Stimulated activated CD8-positive, alpha-beta memory T cell treated with anti-CD3 and anti-CD28 coated beads, Interleukin-7, amount 100 ng/mL, for 24 hours (primary cell): ENCODE measurements at places on chromosomes 3 and 15.

GRCh38 chr3:48919215-48920138 is 835 bp downstream of the ARIH2 start:
- peak; percentile 26 for DNase-seq

DNA sequence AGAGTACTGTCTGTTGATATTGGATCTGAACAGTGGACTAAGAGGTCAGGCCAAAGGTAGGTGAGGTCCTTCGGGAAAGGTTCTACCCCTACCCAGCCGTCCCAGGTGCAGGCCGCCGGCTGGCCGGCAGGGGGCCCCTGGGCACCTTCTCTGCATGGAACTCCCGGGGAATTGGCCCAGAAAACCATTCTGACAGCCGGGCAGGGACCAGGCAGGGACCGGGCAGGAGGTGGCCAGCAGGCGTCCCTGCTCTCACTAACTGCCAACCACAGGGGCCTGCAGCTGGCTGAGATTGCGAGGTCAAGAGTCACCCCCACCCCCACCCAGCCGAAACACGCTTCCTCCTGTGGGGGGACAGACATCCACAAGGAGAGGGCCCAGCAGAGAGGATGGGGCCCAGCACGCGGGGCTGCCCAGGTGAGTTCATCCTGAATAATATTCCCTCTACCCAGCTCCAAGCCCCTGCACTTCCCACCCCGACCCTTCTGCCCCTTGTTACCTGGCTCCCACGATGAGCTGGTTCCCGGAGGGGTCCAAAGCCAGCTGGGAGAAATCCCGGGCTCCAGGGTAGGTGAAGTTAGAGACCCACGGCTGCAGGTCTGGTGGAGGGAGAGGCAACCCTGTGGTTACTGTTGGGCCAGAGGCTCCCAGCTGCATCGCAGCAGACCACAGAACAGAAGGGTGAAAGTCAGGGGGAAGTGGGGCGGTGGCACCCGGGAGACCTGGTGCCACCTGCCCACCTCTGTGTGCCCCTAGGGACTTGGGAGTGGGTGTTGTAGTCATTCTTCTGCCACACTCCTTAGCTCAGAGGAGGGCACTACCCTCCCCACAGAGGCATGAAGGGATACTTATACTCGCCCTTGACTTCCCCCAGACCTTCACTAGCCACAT is 84.4 kb downstream of the SEMA5B start:
- no peak for DNase-seq

DNA sequence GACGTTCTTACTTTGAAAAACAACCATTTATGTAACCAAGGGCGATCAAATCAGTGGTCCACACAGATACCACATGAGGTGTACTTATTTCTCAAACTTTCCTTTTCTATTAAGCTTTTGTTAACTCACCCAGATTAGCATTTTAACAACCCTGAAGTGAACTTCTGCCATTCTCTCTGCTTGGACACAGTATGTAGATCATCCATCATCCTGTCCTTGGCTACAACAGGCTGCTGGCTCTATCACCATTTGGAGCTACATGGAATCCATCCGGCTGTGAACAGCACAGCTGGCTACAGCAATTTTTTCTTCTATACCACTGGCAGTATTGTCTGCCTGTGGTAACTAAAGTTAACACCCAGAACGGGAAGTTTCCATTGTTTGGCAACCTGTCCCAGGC is 4.4 kb downstream of the SEMA6D start:
- no peak for DNase-seq

- DNase-seq, result no peak
Measured at GRCh38 chr15:94587113-94587512, 355.8 kb downstream of the MCTP2 start.

GRCh38 chr3:196471551-196471950 is 32.0 kb downstream of the RNF168 start:
- no peak for DNase-seq

DNA sequence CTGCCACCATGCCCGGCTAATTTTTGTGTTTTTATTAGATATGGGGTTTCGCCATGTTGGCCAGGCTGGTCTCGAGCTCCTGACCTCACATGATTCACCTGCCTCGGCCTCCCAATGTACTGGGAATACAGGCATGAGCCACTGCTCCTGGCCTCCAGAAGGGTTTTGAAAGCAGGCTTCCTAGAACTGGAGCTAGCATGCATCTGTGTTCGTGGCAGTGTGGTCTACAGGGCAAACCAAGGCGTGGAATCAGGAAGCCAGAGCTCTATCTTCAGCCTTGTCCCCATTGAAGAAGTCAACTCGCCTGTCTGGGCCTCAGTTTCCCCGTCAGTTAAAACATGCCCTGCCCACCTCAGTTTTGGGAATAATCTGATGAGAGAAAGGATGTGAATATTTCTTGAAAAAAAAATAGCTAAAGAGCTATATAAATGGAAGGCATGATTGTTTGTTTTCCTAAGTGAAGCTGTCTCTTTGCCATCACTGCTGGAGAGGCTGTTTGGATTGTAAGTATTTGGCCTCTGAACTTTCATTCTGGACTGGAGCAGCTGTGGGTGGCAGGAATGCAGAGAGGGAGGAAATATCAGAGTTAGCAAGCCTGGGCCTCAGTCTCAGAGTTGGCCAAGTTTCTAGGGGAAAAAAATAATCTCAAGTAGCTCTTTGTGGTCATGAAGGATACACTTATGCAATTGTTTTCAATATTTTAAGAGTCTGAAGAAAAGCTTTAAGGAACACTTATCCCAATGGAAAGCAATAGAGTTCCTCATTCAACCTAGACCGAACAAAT is 36.5 kb upstream of the UACA start:
- no peak for DNase-seq

- no peak for DNase-seq
Measured at GRCh38 chr3:136075811-136076210, 110.3 kb downstream of the PPP2R3A start.

- no peak for DNase-seq
Measured at GRCh38 chr3:64852738-64853137, 164.9 kb upstream of the ADAMTS9 start.

DNA sequence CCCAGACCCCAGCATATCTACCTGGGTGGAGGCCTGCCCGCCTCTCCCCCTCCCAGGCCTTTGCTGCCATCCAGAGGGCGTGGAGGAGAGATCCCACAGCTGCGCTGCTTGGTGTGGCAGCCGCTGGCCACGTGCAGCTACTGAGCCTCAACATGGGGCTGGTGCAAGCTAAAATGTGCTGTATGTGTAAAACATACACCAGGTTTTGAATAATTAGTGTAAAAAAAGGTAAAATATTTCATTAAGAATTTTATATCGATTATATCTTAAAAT is 95.8 kb downstream of the SEC22A start:
- DNase-seq, result no peak

GRCh38 chr15:25238716-25239470 is 199.9 kb downstream of the UBE3A start:
- no peak for DNase-seq

DNA sequence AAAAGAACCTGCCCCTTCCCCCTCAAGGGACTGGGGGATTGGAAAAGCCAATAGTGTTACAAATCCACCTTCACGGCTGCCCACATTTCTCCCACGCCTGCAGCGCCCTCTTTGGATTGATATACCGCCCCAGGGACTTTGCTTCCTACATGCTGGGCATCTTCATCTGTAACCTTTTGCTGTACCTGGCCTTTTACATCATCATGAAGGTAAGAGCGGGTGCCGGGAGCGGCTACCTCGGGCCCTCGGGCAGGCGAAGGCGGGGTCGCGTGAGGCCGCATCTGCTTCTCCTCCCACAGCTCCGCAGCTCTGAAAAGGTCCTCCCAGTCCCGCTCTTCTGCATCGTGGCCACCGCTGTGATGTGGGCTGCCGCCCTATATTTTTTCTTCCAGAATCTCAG is 73.1 kb downstream of the USF3 start:
- no peak for DNase-seq

- DNase-seq, result no peak
Measured at GRCh38 chr3:108804437-108804836, 18.1 kb upstream of the TRAT1 start.

- DNase-seq, result no peak
Measured at GRCh38 chr15:44199393-44199792, 4.3 kb upstream of the FRMD5 start.

- no peak for DNase-seq
Measured at GRCh38 chr3:123411340-123412040, 37.4 kb downstream of the ADCY5 start.

GRCh38 chr15:95590533-95591044 is 739.9 kb upstream of the NR2F2 start:
- no peak for DNase-seq

- DNase-seq, result no peak
Measured at GRCh38 chr3:48588230-48588629, 6.9 kb downstream of the COL7A1 start.

- no peak for DNase-seq
Measured at GRCh38 chr15:32919749-32920414, 202.1 kb downstream of the GREM1 start.

DNA sequence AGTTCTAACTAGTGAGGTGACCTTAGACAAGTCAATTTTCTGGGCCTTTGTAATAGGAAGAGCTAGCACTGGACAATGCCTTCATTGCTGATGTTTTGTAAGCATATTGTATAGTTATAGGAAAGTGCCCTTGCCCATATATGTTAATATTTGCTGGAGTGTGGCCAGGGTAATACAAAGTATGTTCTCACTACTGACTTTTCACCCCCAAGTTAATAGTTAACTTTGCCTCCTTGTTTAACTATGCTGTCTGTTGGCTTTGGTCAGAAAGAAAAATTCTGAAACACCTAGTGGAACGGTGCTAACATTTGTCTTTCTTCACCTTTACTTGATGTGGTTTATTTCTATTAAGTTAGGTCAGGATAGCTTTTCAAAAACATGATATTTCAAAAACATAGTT is 287.4 kb upstream of the CTNNB1 start:
- DNase-seq, result no peak

- DNase-seq, result no peak
Measured at GRCh38 chr3:141389703-141390102, 21.4 kb downstream of the ZBTB38 start.

- no peak for DNase-seq
Measured at GRCh38 chr15:57158589-57158988, 217.7 kb upstream of the CGNL1 start.

GRCh38 chr3:17301271-17301670 is 416.5 kb downstream of the PLCL2 start:
- no peak for DNase-seq

DNA sequence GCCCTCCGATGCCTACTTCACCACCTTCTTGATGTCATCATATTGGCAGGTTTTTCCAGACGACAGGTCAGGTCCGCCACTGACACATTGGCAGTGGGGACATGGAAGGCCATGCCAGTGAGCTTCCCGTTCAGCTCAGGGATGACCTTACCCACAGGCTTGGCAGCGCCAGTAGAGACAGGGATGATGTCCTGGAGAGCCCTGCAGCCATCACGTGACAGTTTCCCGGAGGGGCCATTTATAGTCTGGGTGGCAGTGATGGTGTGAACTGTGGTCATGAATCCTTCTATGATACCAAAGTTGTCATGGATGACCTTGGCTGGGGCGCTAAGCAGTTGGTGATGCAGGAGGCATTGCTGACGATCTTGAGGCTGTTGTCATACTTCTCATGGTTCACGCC is 68.5 kb downstream of the ZNF609 start:
- no peak for DNase-seq

DNA sequence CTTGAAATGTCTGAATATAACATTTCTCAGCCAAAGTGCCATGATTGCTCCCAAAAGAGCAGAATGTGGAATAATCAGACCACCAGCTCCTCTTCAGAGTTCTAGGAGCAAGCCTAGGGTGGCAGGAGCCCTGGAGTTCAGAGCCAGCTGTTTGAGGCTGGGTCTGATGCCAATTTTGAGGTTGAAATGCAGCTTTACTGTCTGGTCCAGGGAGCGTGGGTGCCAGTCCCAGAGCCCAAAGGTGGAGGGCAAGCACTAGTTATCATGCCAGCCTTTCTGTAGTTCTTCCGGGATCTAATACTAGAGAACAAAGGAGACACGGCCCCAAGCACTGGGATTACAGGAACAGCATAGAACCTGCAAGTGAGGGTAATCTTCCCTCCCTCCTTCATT is 69.3 kb downstream of the TNFAIP8L3 start:
- DNase-seq, result no peak

DNA sequence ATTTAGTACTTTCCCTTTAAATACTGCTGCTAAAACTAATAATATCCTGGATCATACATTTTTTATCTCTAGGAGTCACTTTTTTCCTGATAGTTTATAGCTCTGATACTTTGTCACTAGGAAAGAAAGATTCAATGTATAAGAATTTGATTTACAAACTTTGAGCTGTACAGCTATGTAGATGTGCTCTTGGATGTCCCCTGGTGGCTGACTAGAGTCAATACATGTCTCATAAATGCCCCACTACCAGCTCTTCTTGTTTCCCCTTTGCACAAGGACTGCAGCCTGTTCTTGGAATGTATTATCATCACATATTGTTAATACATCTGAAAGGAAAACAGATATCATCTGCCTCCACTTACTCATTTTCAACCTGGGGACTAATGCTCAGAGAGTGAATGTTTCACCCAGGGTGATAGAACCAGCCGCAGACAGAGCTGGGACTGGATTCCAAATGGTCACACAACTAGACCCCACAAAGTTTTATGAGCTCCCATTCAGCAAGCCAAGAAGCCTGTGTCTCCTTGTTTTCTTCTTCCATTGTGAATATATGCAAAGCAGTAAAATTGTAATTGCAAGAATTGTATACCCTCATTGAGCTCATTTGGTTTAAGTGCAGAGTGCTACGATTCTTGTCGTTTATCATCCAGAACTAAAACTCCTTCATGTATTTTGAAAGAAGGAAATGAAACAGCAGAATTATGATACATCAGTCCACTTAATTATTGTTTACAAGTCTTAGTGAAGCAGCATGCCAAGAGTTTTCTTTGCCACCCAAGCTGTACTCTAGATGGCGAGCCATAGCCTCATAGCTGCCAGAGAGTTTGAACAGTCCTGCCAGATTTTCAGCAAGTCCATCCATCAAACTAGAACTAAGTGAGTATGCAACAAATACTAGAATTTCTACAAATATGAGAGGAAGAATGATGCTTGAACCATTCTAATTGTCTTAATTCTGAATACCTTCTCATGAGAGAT is 261.6 kb upstream of the LMCD1 start:
- no peak for DNase-seq

DNA sequence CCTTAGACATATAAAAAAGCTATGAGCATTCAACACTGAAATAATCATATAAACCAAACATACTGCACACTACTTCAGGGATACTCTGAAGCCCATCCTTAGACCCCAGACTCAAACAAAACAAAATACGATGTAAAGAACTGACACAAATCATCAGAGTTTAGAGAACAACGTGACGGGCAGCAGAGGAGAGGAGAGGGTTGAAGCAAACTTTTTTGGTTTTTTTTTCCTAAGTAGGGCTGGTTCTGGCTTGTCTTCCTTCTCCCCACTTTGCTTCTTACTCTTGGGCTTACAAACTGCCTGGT is 34.7 kb downstream of the GAP43 start:
- no peak for DNase-seq

DNA sequence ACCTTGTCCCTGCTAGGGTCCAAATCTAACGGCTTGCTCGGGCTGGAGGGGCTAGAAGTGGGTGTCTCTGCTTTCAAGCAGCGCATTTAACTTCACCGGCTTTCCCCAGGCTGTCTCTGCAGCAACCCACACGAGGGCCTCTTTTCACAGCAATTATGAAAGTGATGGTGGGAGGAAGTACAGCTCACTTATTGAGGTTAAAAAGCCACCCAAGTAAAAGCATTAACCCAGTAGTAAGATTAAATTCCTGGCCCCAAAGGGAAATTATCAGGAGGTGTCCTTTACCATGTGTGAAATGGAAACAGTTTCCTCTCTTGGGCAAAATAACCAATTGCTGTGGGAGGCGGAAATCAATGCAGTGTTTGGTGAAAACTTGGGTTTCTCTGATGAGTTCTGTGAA is 41.1 kb downstream of the NGRN start:
- DNase-seq, result peak; percentile 22

- DNase-seq, result no peak
Measured at GRCh38 chr15:39736412-39737195, 46.0 kb downstream of the FSIP1 start.

- no peak for DNase-seq
Measured at GRCh38 chr3:46851364-46852333, 11.6 kb downstream of the MYL3 start.
